Activated CD4-positive, alpha-beta memory T cell treated with anti-CD3 and anti-CD28 coated beads for 36 hours (primary cell): ENCODE measurements at places on chromosomes 2 and 18. TPM values are rescaled to one million over a fixed set of nuclear protein-coding genes. Genes with fewer than 3 reads are reported as not detected.

LHCGR gene
- total RNA-seq = not detected

GRCh38 chr2:138390316-138390945 lies 111.1 kb upstream of the SPOPL start:
- DNase-seq = no peak

GRCh38 chr2:62300925-62301324 lies 105.0 kb downstream of the B3GNT2 start:
- no peak for DNase-seq

DNA sequence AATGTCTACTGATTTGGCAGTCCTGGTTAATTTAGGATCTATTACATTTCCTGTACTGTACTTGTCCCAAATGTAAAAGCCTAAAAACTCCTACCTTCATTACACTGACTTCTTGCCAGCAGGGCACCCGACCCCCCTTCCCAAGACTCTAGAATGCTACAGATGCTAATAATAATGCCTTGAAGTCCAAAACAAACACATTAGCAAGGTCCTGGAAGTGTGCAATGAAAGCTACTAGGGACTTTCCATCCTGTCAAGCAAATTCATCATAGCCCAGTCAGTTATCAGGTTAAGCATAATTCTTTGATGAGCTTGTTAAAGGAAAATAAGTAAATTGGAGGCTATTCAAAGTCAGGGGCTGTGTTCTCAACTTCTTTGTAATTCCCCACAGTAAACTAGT lies 115.3 kb upstream of the RBBP8 start:
- no peak for DNase-seq

DNA sequence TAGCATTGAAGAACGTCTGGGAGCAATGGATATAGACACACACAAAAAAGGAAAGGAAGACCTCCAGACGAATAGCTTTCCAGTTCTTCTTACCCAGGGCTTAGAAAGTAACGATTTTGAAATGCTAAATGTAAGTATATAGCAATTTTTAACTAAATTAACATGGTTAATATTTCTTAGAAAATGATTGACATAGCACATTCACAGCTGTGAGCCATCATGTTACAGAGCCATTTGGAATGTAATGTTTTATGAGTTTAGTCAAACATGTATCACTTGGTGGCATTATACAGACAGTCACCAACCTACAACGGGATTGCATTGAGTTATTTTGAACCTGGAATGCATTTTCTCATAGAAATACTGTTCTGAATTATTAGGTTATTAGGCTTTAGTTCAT lies 35.1 kb downstream of the WDR43 start:
- no peak for DNase-seq
